Activated CD4-positive, alpha-beta T cell treated with anti-CD3 and anti-CD28 coated beads, Interleukin-2, amount 10 ng/mL, durations not matched to agents 7 days and 5 days (primary cell): ENCODE measurements at places on chromosomes 5 and 9. TPM values are rescaled to one million over a fixed set of nuclear protein-coding genes. Genes with fewer than 3 reads are reported as not detected.

DNA sequence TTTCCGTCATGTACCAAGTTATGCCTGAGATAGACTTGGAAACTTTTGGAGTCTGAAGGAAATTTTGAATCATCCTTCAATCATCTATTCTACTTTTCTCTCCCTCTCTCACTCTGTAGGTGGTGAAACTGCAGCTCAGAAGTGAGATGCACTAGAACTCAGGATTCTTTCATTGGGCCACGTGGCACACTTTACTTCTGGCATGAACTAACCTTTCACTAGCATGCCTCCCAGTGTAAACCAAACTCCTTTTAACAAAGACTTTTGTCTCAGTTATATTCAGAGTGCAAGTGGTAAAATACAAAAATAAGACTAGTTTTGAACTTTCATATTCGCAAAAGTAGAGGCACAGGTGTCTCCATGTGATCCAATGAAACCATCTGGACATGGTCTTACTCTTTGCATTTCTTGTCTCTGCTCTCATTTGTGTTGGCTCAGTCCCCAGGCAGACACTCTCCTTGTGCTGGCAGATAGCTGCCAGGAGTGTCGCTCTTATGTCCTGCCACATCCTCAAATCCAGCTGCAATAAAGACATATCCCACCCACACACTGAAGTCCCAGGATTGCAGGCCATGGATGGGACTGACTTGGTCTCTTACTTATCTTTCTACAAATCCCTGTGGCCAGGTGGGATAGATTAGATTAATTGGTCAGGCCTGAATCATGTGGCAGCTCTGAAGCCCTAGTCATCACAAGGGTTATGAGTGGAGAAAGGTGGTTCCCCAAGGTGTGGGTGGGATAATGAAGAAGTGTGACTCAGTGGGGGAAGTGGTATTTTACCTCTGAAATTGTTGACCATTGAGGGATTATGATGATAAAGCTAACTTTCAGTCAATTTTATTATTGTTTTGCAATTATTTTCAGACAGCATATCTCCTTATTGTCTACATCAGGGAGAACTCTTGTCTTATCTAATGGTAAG is 267.5 kb downstream of the GABRB2 start:
- DNase-seq, result no peak

DNA sequence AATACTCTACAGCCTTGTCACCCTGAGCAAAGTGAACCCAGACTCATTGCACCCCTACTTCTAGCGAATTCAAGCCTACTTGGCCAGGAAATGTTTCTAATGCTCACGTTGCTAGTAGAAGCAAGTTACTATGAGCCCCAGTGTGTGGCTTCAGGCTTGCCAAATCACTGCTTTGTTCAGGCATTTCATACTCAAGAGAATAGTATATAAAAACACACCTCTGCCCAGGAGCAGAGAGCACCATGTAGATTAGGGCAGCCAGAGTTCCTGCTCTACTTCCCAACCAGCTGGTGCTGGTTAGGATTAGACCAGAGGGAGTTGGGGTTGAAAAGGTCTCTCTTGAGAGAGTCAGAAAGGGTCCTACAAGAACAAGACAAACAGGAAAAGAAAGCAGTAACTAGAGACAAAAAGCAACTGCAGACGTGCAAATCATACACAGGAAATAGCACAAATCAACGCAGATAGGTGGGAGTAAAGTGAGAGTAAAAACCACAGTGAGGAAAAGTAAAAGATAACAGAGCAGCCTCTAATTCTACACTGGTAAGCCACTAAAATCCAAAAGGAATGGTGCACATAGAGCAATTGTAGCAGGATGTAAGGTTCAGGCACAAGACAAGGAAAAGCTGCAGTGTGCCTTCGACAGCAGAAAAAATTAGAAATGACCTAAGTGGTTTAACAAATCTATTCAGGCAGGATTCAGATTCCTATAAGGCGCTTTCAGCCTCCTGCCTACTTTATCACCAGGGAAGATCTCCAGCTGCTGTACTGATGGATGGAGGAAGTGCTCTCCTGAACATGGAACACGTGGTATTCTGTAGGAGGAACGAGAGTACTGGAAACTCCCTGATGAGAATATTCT is 49.6 kb upstream of the KIF2A start:
- peak; percentile 43 for DNase-seq

DNA sequence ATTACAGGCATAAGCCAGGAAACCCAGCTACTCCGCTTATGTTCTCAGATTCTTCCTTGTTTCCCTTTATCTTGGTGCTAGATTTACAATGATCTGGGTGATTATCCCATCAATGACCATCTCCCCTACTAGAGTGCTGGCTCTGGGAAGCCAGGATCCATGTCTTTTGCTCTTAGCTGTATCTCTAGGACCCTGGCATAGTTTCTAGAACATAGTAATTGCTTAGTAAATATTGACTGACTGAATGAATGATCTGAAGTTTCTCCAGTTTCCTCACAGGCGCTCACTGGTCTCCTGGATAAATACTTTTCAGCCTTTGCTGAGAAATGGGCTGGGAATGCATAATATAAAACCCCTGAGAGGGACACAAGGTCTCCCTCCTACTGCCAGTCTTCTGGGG is 60.0 kb upstream of the KLF9 start:
- no peak for DNase-seq

DNA sequence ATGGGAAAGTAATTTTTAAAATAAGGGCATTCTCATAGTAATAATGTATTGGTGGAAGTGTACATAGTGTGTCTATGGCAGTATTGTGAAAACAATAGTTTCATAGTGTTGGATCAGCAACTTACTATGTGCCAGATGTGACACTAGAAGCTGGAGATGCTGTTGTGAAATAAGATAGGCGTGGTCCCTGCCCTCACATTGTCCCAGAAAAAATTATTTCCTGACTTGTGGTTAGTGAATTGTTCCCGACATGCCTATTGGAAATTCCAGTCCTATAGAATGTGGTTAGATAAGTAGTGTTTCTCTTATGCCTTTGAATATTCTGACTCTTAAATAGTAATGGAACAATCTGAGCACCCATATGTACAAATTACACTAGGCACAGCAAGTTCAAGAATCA is 55.3 kb upstream of the MTAP start:
- DNase-seq, result no peak

GRCh38 chr5:100676817-100677631 is 141.8 kb downstream of the FAM174A start:
- no peak for DNase-seq

DNA sequence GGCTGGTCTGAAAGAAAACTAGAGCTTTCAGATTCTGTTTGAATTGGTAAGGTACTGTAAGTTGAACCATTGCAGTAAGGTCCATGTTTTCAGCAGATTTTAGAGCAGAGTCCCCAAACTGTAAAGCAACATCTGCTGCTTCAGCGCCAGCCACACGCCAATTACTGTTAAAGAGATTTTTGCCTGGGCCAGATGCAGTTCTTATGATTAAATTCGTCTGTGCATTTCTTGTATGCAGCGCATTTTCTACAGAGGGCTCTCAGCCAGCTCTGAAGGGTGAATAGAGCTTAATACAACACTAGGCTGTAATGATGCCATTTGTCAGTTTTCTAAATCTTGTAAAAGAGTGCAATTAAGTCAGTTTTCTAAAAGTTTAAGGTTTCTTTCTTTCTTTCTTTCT is 246.3 kb downstream of the COX7C start:
- no peak for DNase-seq

- peak; percentile 6 for DNase-seq
Measured at GRCh38 chr5:156753846-156754245, 96.2 kb upstream of the PPP1R2B start.

GRCh38 chr9:70340572-70340971 is 73.9 kb downstream of the KLF9 start:
- no peak for DNase-seq

DNA sequence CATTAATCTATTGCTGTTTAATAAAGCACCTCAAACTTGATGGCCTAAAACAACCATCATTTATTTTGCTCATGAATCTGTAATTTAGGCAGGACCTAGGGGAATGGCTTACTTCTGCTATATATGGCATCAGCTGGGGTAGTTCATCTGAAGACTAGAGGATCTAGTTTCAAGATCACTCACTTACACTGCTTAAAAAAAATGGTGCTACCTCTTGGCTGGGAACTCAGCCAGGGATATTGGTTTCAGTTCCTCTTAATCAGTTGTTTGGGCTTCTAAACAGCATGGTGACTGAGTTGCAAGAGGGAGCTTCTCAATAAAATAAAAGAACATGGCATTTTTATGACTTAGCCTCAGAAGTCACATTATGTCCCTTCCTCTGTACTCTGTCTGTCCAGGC is 142.0 kb downstream of the FAM114A2 start:
- no peak for DNase-seq

DNA sequence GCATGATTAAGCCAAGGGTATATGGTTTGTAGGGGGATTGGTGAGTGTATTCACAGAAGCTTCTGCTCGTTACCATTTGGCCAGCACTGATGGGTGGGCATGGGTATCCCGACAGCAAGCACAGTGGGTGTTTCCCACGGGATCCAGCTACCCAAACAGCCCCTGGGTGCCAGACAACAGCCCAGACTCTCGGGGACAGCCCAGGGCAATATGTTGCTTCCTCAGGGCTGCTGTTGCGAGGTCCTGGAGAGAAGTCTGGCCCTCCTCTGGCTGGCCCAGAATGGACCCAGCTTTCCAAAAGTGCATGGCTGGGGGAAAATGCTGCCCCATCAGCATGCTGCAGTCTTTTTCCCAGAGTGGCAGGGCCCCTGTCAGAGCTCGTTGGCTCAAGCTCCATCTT is 247.0 kb downstream of the IRX1 start:
- DNase-seq, result no peak

DNA sequence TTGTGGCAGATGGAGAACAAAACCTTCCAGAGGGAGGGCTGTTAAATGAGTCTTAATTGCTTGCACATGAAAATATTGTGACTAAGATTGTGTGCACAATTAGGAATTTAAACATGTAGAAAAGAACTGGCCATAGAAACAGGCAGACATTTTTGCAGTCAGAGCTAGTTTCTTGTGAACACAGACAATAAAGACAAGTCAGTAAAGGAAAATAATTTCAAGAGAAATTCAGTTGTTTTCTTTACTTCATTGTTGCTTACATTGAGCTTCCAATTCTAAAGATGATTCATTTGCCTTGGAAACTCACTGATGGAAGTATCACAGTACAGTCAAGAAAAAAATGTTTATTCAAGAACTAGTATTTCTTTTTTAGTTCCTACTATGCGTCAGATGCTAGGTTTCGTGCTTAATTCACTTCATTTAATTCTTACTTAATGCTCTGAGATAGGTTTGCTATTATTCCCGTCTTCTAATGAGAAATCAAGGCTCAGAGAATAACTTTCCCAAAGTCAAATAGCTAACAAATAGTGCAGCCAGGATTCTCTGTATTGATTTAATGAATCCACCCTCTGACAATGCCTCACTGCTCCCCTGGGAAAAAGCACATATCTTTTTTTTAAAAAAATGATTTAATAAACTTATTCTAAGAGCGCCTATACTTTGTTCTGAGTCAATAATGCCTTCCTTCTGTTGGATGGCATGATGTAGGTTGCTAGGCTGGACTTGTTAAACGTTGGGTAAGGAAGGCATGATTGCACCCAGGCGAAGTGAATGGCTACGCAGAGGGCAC is 581.4 kb downstream of the RAB3C start:
- no peak for DNase-seq

DNA sequence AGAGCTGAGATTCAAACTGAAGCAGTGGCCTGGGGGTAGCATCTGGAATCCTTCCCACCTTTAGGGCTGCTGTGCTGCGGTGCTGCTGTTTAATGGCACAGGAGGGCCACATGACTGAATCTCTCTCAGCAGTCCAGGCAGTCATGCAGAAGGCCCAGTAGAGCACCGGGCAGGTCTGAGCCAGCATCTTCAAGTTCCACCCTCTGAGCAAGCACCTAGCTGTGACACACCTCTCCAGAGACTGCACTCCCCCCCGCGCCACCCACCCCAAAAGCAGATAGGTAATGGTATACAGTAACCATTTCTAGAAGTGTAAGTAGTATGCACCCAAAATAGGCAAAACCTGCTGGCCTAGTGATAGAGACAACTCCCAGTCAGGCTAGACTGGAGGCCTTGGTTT is 8.2 kb downstream of the IL4 start:
- no peak for DNase-seq

DNA sequence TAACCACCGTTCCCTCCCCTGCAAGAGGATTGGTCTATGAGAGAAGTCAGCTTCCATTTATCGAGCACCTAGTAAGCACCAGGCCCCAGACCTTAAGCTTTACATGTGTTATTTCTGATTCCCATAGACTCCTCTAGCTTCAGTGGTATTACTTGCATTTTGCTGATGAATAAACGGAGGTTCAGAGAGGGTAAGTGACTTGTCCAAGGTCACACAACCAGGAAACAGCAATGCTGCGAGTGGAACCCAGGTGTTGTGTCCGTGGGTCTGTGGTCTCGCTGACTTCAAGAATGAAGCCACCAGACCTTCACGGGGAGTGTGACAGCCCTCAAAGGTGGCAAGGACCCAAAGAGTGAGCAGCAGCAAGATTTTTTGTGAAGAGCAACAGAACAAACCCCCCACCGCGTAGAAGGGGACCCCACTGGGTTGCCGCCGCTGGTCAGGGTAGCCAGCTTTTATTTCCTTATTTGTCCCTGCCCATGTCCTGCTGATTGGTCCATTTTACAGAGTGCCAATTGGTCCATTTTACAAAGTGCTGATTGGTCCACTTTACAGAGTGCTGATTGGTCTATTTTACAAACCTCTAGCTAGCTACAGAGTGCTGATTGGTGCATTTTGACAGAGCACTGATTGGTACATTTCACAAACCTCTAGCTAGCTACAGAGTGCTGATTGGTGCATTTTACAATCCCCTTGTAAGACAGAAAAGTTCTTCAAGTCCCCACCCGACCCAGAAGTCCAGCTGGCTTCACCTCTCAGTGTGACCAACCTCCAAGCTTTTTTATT is 29.1 kb upstream of the KCNIP1 start:
- no peak for DNase-seq

DNA sequence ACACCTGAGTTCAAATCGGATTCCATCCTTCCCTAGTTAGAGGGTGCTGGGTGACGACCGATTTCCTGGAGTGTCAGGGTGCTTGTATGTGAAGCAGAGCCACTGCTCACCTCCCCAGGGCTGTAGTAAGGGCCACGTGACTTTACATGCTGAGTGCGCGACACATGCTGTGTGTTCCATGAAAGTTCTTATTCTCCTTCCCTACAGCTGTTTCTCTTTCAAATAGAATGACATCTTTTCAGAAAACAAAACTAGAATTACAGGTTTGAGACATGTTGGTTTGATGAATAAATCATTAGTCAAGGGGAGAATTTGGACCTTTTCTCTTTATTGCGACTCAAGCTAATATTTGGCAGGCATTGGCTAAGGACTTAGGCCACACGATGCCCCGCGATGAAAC is 113.1 kb downstream of the JMY start:
- no peak for DNase-seq

DNA sequence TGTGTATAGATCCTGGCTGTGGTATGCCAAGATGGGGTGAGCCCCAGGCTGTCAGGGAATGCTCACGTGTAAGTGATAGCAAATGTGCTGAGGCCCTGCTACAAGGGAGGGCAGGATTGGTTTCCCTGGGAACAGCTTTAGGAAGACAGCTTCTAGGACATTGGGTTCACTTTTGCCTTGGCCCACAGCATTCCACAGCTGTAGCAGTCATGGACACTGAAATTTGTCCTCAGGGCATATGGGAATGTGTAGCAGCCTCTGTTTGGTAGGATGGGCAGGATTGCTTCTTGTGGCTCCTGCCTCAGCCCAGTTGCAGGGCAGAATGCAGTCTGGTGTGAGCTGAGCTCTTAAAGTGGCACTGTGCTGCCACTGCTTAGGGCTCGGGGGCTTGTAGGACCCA is 1061.7 kb upstream of the WWC1 start:
- no peak for DNase-seq

GRCh38 chr5:59293700-59294099 is 599.8 kb downstream of the PDE4D start:
- DNase-seq, result no peak

- no peak for DNase-seq
Measured at GRCh38 chr5:135223404-135223803, 175.6 kb downstream of the MACROH2A1 start.

Gene SLC45A2
- 0.19 TPM for total RNA-seq

Gene TCERG1
- 95.3 TPM for total RNA-seq
